ENCODE measurements at places on chromosomes 5 and 9.

GRCh38 chr5:56506211-56506965, 273.3 kb upstream of the ANKRD55 start:
- DNase-seq, result no peak

GRCh38 chr5:142698447-142699183, 12.7 kb upstream of the FGF1 start:
- DNase-seq, result no peak

DNA sequence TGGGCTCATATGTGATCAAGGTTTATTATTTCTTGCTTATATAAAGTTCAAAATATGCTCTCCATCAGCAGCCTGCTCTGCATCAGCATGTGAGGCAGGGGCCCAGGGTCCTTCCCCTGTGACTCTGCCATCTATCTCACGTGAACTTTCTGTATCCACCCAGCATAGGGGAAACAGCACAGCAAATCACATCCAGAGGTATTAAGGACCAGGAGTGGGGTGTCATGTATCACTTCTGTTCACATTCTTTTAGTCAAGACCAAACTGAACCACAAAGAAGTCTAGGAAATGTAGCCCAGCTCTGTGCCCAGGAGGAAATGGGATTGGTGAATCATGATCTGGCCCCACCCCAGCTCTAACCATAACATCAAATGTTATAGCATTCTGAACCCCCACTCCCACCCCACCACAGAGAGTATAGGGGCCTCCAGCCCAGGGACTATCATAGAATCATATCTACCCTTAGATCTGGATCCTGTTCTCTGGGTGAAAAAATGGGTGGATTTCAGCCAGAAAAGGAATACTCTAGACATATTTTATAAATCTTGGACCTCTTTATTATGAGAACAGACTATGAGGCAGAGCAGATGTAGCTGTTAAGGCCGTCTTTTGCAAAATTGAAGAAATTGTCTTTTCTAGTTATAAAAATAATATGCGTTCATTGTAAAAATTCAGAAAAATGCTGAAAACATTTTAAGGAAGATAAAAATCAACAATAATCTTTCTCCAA, 473.7 kb downstream of the ARHGEF28 start:
- no peak for DNase-seq

DNA sequence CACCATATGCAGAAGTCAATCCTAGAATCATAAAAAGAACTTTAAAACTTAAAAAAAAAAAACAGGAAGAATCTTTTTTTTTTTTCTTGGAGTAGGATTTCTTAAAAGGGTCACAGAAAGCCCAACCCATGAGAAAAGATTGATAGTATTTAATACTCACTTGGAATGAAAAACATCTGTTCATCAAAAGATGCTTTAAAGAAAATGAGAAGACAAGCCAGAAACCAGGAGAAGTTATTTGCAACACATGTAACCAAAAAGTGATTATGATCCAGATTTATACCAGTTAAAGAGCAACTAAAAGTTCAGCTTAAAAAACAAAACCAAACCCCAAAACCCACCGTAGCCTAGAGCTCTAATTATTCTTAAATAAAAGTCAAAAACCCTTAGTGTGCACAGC, 69.3 kb downstream of the TLE4 start:
- DNase-seq, result no peak

- peak; percentile 21 for DNase-seq
These were observed 34.8 kb downstream of the BOD1 start for GRCh38 chr5:173581408-173582215.

GRCh38 chr5:64666078-64666477, 24.2 kb upstream of the SHISAL2B start:
- DNase-seq, result no peak

DNA sequence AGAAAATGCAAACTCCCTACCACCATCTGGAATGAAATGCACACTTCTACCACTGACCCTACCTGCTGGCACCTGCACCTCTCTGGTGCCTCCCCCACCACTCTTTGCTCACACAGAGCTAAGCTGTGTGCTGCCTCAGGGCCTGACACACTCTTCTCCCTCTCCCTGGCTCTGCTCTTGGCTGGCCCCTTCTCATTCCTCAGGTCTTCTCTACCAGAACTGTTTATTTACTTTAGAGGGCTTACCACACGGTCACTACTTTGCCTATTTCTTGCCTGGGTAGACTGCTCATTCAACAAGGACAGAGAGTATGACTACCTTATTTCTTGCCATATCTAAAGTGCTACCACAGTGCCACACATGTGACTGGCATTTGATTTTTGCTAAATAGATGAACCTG, 3.3 kb downstream of the REEP5 start:
- DNase-seq, result no peak

DNA sequence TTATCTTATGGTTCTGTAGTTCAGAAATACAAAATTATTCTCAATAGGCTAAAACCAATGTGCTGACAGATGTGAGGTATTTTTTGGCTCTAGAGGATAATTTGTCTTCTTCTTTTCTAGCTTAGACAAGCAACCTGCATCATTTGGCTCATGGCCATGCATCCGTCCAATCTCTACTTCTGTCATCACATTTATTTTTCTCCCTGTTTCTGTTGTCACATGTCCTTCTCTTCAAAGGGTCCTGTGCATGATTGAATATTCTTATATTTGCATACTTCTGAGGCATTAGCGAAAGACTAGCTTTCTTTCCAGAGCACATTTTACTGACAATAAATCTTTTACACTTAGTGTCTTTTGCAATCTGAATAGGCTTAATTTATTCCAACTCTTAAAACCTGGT, 564.7 kb downstream of the CDH10 start:
- no peak for DNase-seq

DNA sequence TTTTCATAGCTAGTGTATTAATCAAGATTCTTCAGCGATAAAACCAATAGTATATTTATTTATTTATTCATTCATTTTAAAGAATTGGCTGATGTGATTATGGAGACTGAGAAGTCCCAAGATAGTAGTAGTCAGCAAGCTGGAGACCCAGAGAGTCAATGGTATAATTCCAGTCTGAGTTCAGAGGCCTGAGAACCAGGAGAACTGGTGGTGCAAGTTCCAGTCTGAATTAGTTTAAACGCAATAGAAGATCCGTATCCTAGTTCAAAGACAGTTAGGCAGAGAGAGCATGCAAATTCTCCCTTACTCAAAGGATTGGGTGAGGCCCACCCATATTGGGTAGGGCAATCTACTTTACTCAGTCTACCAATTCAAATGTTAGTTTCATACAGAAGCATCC, 364.2 kb upstream of the RPS23 start:
- no peak for DNase-seq

DNA sequence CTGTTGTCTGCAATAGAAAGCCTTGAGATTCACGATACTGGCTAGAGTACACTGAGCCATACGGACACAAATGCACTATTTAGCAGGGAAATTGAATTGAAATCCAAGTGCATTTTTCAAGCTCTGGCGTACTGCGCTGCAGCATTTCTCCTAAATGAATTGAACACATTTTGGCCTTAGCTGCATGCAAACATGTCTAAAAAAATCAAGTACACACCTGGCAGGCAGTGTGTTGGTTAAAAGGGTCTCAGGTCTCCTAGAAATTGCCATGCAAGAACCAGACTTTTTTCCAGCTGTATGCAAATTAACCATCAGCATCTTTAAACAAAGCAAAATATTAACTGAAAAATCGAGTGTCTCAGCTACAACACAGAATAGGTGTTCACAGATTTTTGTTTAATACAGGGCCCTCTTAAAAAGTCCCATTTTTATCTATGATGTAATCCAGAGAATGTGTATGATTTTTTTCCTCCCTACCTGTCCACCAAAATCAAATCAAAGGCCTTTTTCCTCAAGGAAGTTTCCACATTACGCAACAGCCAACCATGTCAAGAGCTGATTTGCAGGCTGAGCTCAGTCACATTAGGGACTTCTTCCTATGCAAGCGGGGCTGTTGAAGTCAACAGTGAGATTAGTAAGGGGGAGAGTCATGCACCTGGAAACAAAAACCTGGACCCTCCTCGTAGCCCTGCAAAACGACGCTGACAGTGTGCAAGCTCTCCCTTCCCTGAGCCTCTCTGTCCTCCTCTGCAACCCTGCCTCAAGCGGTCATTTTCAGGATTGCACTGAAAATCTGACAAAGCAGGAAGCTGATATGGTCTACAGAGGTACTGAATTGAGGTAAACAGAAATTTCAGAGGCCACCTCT, 14.1 kb upstream of the SFXN1 start:
- peak; percentile 59 for DNase-seq

DNA sequence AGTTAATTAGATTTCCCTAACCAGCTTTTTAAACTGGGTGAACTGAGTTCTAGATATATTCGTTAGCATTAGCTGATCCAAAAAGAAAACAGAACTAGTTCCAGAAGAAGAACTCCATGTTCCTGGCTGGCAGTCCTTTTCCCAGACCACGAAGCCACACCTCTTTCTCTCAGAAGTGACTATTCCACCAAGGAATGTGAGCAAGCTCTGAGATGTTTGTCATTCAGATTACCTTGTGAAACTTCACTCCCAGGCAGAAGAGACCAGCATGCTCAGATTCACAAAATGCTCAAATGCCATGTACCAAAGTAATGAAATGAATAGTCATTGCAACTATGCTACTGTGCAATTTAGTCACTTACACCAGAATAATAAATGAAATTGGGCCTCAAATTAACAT, 4.4 kb upstream of the SSBP2 start:
- peak; percentile 74 for DNase-seq

DNA sequence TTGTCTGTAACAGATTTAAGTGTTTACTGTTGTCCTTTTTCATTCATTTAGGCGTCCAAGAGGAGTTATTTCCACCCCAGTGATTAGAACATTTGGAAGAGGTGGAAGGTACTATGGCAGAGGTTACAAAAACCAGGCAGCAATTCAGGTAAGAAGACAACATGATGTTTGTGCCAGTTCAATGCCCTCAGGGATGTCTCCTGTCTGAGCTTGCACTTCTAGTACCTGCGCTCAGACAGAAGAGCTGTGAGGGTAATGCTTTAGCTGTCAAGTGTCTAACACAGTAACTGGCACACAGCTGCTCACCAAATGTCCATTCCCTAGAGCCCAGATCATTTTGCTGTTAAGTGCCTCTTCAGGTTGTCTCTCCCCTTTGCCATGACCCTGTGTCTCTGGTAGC, 14.2 kb upstream of the PHF2 start:
- no peak for DNase-seq

GRCh38 chr5:158194561-158194976, 335.6 kb upstream of the CLINT1 start:
- DNase-seq, result no peak

- no peak for DNase-seq
These were observed 50.2 kb upstream of the ACTBL2 start for GRCh38 chr5:57532513-57533497.

GRCh38 chr9:33346564-33346963, 55.8 kb downstream of the AQP7 start:
- DNase-seq, result no peak

DNA sequence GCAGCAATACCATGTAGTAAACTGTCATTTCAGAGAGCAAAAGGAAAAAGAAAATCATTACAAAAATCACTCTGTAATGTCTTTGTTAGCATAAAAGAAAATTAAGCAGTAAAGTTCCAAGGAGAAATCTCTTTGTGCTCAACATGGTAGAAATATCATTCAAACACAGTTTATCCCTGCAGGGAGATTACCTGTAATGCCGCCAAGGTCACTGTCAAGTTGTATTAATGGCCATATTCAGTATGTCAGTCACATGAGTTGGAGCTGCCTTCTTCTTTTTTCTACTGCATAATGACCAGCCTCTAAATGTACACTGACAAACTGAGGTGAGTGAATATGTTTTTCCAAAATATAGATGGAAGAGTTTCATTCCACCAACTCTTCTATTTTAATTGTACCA, 36.5 kb downstream of the MEF2C start:
- no peak for DNase-seq

GRCh38 chr9:93112864-93113389, 16.9 kb downstream of the CARD19 start:
- peak; percentile 3 for DNase-seq

DNA sequence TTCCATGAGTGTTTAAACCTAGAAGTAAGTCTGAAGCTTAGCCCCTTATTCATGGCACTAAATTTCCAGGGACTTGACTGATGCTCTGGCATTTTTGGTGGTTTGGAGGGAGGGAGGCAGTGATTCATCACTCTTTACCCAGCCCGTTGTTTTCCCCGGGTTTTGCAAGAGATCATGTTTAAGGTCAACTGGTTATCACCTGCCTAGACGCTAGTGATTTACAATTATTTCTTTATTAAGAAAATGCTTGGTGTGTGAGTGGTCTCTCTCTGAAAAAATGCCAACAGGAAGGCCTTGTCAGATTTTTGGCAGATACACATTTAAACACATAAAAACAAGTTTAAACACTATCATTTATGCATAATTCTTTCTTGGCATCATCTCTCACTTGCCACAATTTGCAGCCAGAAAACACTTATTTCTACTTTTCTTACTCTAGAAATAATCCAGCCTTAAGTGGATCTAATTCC, 737.9 kb upstream of the ZNF608 start:
- DNase-seq, result no peak

DNA sequence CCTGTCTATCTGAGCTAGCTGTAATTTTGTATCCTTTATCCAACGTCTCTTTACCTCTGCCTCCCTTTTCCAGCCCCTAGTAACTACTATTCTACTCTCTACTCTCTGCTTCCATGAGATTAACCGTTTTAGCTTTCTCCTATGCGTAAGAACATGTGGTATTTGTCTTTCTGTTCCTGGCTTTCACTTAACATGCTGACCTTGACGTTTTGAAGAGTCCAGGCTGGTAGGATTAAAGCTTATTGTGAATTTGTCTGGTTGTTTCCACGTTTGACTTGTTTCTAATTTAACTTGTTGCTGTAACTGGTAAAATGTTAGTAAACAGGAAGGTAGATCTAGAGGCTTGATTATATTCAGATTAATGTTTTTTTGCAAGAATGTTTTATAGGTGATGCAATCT, 385.3 kb downstream of the PSAT1 start:
- DNase-seq, result no peak

- no peak for DNase-seq
These were observed 57.3 kb downstream of the CYFIP2 start for GRCh38 chr5:157323107-157323706.

- DNase-seq, result no peak
These were observed 78.5 kb downstream of the LMX1B start for GRCh38 chr9:126692041-126692758.

DNA sequence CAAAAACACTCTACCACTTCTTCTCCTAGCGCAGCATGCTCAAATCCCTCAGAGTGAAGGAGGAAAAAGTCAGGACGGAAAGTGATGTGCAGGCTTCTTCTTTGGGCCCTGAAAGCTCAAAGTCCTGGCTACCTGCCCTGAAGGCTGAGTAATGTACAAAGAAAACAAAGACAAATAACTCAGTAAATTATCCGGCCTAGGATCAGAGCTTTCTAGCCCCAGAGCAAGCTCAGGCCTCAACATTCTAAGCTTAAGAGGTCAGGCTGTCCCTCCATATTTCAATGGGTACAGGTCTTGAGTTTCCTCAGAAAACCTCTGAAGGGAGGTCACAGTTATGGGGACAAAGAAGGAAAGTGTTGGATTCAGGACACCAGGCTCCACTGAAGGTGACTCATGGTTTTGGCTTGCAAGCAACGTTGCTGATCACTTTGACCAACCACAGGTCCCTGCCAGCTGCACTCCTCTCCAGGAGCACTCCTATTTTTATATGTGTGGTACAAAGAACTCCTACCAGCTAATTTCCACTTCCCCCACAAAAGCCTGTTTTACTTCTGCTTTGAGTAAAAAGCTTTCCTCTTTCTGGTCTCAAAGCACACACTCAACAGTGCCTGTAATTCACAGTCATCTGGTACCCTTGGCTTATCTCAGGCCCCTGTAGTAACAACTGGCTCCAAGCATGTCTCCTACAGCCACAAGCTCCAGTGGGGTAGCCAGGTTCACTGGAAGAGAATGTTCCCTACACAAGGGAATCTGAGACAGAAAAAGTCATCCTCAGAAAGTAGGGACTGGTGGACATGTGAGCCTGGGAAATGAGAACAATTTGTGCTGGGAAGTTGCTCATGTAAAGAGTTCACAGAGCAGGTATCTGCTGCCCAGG, 115.7 kb downstream of the UGCG start:
- peak; percentile 54 for DNase-seq

Measured in body of pancreas (tissue), 4 donors.